NCI-H446 (cell line): ENCODE measurements at places on chromosomes 7 and 10.

DNA sequence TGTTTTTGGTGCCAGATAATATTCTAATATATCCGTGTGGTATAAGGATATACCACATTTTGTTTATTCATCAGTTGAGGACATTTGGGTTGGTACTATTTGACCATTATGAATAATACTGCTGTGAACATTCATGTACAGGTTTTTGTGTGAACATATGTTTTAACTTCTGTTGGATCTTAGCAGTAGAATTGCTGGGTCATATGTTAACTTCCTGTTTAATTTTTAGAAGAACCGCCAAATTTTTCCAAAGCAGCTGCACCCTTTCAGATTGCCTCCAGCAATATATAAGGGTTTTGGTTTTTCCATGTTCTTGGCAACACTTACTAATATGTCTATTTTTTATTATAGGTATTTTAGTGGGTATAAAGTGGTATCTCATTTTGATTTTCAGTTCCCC lies 22.8 kb downstream of the VPS26A start:
- no peak for DNase-seq

GRCh38 chr10:132365102-132365501 lies 31.9 kb upstream of the PWWP2B start:
- no peak for DNase-seq

DNA sequence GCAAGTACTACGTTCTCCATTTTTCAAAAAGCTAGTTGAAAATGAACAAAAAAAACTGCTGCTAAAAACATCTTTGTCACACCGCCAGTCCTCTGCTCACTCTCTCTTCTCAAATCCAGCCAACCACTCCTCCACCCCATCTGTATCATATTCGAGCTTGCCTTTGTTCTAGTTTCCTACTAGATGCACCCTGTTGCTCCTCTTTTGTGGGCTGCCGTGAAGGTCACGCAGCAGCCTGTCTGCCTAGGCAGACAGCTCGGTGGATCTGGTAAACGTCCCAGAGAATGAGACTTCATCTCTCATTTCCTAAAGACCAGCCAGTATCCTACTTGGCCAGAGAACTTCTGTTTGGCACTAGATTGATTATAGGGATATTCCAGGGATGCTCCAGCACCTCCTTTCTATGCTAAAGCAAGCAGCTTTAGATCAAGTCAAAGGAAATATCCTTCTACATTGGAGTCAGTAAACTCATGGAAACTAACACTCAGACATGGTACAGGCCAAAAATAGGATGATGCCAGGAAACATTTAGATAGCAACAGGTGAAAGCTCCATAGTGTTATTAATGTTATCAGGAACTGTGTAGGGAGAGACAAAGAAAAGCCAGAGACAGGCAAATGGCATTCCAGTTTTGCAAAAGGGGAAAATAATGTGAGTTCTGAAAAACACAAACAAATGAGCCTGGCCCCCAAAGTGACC lies 8.7 kb upstream of the PLXNA4 start:
- peak; percentile 64 for DNase-seq

DNA sequence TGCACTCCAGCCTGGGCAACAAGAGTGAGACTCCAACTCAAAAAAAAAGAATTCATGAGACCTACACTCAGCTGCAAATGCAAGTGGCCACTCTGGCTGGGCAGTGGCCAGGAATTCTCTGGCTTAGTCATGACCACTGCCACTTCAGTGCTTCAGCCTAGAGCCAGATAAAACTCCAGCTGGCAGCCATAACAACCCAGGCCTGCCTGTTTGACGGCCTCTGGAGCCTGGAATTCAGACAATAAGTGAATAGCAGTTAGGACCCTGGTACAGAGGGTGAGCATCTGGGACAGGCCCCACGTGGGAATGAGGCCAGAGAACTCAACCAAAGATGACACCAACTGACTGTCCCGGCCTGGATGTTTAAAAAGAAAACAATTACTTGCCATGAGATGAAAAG lies 18.9 kb downstream of the RCC1L start:
- DNase-seq: peak; percentile 39

DNA sequence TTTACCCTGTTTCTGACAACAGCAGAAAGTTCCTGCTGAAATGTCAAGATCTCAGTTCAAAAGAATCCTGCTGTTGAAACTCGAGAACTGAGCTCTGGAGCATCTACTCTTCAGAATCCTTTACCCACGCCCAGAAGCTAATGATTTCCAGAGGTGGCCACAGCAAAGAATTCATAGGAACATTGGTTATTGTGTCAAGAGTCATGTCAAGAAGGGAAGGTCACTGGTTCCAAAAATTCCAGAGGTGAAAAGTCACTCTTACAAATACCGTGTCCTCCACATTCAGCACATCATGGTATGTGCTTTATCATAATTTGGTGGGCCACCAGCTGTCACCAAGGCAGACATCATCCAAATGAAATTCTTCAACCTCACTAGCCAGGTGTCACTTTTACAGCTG lies 394.4 kb upstream of the NPVF start:
- DNase-seq: no peak

DNA sequence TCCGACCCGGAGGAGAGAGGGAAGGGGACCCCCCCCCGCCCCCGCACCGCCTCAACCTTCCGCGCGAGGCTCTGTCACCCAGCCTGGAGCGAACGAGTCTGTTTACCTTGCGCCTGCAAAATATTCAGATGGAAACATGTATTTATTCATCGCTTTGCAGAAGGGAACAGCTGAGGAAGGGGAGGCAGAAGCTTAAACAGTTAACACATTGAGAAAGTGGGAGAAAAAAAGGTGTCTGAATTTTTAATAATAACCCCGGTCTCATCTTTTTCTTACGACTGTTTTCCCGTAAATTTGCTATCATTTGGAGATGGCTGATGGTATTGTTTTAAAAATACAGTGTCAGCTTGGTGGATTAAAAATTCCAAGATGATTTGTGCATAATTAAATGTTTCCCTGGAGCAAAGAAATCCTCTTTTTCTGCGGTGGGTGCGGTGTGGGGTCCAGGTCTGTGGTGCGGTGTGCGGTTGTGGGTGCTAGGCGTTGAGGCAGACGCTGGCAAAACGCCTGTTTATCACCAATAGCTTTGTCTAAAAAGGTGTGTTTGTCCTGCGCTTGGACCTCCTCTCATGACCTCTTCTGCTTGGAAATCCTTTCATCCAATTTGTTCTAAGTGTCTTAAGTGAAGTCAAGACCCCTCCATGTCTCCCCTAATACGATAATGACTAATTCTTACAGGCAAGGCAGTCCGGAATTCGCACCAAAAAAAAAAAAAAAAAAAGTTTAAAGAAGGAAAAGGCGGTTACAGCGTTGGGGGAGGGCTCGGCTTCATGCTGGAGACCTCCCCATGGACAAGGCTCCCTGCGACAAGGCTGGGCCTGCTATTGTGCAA lies 1.6 kb downstream of the UNCX start:
- no peak for DNase-seq

DNA sequence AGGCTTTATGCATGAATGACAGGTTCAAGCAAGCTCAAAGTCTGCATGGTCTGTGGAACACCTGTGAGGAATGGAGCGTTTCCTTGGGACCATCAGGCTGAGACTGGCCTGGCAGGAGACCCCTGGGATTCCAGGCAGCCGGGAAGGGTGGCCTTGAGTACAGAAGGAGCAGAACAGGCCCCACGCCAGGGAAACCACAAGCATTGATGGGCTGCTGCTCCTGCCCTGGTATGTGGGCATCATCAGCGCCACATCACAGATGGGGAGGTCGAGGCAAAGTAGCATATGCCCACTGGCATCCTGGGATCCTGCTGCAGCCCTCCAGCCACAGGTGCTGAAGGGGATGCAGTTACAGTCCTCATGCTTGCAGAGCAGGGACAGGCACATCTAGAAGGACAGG lies 40.9 kb downstream of the ANTXRL start:
- no peak for DNase-seq

DNA sequence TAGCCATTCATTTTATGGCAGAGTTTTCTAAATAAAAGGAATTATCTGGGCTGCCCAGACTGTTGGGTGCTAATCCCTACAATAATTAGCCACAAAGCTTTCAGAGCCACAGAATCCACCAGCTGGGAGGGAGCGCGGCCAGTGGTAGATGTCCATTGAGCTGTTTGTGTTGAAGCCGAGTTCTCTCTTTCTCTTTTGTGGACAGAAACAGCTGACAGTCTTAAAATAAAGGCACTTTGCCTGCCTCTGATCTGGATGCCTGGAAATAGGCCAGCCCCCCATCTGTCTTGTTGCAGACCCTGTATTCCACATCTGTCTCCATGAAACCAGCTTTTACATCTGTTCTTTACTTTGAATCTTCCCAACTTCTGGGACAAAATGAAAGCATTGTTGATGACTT lies 66.1 kb downstream of the MTPN start:
- peak; percentile 24 for DNase-seq

DNA sequence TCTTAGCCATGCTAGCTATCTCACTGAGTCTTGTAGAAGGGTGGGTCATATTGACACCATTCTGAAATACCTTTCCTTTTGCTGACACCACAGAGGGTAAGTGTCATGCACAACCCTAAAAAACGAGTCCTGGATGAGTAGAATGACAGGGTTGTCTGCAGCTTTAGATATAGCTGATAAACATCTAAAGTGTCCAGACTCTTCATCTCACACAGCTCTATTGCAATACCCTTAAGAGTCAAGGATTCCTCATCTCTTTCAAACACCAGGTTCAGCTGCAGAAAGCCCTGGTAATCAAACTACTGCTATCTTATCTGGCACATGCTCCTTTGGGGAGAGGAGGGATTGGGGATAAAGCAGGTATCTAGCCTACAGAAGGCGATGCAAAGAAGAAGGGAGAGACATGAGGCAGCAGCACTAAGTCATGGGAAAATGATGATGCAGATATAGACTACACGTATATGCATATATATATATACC lies 127.0 kb downstream of the ANK3 start:
- no peak for DNase-seq

DNA sequence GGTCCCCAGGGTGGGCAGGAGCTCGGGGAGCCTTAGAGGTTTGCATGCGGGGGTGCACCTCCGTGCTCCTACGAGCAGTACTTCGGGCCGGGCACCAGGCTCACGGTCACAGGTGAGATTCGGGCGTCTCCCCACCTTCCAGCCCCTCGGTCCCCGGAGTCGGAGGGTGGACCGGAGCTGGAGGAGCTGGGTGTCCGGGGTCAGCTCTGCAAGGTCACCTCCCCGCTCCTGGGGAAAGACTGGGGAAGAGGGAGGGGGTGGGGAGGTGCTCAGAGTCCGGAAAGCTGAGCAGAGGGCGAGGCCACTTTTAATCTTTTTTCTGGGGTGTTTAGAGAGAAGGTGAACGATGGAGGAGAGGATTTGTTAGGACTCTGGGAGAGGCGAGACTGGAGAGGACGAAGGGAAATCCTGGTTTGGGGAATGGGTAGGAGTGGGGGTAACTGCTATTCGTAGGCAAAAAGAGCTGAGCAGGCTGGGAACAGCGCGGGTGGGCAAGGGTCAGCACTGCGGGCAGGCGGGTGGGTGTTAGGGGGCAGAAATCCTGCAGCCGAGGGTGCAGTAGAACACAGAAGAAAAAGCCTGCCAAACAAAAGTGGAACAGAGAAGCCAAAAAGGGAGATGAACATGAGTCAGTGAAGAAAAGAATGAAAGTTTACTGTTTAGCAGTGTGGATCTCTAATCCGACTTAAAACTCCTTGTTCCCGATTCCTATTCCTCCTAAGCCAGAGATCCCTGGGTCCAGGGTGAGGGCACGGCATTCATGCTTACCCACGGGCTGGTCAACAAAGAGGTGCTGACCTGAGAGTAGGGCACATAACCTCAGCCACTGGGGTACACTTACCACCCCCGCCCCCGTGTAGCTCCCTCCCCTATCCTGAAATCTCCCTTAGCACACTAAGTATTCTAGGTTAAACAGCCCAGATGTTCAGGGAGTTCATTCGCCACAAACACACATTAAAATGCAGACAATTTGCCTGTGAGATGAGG lies 26.9 kb downstream of the PRSS2 start:
- DNase-seq: no peak

- DNase-seq: no peak
These were observed 36.7 kb upstream of the MNX1 start for GRCh38 chr7:157047148-157047547.

DNA sequence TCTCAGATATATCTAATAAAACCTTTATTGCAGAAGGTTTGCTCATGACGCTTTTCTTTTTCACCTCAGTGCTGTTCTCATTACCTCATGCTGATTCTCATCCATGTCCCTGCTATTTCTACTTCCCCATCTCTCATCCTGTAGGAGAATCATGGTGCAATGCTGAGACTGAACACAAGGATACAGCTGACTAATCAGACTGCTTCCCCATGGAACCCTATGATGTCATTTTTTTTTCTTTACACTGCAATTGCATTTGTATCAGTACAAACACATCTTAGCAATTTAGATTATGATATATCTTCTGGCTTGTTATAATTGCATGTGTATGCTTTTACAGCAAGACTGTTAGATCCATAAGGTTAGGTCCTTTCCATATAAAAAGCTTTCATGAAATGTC lies 93.7 kb downstream of the SEMA3A start:
- DNase-seq: no peak

DNA sequence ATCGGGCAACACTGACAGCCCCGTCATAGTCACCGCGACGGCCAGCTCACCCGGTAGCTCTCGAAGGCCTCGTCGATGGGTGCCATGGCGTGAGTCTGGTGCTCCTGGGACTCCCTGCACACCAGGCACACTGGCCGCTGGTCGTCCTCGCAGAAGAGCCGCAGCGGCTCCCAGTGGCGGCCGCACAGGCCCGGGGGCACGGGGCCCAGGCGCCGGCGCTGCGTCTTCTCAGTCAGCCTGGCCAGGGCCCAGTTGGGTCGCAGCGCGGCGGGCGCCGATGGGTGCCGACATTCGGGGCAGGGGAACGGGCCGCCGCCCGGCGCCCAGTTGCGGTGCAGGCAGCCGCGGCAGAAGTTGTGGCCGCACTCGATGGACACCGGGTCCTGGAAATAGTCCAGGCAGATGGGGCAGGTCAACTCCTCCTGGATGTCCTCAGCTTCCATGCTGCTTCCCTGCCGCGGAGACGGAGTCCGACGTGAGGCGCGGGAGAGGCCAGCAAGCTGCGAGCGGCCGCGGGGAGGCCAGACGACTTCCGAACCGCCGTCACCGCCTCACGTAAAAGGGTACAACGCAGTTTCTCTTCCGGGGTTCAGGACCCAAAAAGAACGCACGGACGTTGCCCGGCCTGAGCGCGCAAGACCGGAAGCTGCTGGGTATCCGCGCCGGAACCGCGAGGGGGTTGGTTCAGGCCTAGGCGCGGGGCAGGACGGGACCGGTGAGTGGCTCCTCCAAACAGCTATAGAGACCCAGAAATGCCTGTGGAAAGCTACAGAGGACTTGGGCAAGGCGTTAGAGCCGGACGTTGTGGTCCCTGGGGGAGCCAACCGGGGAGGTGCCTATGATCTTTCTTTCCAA lies at the start of gene TRIM4:
TSS of gene TRIM4 (minus strand) at position 572 of the 855 bp plus-strand sequence. CDS start at position 443, 129 bp downstream.
- peak; percentile 26 for DNase-seq

DNA sequence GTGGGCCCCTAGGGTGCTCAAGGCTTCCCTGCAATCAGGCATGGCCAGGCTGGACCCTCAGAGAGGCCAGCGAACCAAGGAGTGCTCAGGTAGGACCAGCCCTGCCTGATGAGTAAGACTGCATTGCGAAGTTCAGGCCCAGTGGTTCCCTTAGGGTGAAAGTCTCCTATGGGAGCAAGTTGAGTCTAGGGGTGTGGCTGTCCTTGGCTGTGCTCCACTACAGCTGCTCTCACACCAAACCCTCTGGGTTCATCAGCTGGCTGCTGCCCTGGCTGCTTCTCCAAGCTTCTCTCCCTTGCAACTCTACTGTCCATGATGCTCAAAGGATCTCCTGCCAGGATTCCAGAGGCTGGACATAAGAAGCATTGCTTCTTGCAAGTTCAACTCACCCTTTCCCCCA lies 18.7 kb downstream of the FAM25A start:
- DNase-seq: no peak

GRCh38 chr10:76430061-76430645 lies 998.7 kb downstream of the LRMDA start:
- peak; percentile 18 for DNase-seq
